ENCODE measurements at places on chromosomes 2 and 18.

DNA sequence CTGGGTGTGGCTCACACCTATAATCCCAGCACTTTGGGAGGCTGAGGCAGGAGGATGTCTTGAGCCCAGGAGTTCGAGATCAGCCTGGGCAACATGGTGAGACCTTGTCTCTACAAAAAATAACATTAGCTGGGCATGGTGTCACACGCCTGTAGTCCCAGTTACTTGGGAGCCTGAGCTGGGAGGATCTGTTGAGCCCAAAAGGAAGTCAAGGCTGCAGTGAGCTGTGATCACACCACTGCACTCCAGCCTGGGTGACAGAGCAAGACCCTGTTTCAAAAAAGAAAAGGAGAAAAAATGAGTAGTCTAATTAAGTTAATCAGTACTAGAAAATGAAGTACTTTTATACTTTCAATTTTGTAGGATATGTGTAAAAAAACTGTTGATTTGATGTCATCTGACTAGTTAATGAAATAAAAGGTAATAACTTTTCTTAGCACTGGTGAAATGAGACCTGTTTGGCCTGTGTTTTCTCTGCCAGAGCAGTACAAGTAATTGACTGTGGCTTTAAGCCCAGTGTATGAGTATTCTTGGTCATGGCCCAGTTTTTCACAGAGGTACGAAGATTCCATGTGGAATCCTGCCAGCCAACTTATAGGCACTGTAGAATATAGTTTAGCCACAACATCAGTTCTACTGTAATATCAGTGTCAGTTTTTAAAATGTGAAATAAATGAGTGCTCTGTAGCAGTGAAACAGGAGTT, 35.8 kb downstream of the MFSD6 start:
- DNase-seq, result no peak

DNA sequence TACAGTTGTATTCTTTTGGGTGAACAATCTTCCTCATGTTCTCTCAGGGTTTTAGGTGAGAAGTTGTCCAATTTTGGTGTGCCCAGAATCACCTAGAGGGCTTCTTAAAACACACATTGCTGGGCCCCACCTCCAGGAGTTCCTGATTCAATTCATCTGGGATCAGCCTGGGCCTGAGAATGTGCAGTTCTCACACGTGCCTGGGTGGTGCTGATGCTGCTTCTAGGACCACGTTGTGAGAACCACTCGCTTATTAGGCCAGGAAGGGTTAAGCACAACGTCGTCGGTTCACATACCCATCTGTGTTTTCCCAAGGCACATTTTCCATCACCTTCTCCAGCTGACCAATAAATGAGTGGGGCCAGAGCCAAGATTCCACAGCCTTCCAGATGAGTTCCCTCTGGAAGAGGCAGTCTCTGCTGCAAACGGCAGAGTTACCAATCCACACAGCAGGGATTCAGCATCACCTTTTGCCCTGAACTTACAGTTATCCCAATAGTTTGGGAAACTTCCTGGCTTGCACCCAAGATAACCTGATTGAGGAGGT, 277.7 kb upstream of the HNRNPA3 start:
- DNase-seq, result no peak

DNA sequence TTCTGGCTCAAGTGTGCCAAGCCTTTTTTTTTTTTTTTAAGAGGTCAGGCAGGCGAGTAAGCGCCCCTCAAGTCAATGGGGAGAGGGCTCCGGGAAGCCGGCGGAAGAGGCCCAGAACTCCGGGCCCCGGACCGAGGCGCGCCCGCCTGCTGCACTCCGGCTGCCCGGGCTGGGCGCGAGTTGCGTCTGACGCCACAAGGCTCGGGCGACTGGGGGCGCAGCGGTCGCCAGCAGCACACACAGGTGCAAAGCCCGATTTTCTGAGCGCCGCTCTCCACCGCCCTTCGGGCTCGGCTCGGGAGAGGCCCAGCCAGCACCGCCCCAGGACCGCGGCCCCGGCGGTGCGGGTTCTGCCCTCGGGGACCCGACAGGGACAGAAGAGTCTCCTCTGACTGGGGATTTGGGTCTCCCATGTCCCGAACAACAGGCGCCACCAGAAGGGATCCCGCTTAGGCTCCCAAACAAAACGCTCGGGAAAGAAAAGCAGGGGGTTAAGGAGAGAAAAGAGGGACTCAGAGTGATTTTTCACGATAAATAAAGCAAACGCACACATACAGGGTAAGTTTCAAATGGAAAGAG, 787 bp downstream of the ERBB4 start:
- peak; percentile 30 for DNase-seq

GRCh38 chr2:30255466-30256408, 24.4 kb downstream of the LBH start:
- DNase-seq, result no peak

GRCh38 chr2:236861196-236861875, 224.4 kb upstream of the COPS8 start:
- no peak for DNase-seq

DNA sequence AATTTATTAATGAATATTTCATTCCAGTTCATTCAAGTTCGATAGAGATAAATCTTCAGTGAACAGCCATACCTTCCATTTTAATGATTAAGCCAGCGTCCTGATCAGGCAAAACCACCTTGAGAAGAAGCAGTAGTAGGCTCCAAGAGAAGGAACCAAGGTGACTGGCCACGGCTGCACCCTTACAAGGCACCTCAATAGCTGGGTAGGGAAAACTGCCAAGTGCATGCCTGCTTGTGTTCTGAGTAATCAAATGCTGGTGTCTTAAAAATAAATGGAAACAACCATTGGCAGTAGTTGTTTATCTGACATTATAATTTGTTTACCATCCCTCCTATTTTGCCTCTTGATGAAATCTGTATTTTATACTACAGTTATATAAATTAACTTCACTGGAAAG, 10.0 kb upstream of the FEZ2 start:
- no peak for DNase-seq

- peak; percentile 87 for DNase-seq
These were observed 85.3 kb downstream of the CDC42EP3 start for GRCh38 chr2:37585982-37586621.

- peak; percentile 38 for DNase-seq
These were observed 53.3 kb upstream of the NFU1 start for GRCh38 chr2:69490486-69490885.

DNA sequence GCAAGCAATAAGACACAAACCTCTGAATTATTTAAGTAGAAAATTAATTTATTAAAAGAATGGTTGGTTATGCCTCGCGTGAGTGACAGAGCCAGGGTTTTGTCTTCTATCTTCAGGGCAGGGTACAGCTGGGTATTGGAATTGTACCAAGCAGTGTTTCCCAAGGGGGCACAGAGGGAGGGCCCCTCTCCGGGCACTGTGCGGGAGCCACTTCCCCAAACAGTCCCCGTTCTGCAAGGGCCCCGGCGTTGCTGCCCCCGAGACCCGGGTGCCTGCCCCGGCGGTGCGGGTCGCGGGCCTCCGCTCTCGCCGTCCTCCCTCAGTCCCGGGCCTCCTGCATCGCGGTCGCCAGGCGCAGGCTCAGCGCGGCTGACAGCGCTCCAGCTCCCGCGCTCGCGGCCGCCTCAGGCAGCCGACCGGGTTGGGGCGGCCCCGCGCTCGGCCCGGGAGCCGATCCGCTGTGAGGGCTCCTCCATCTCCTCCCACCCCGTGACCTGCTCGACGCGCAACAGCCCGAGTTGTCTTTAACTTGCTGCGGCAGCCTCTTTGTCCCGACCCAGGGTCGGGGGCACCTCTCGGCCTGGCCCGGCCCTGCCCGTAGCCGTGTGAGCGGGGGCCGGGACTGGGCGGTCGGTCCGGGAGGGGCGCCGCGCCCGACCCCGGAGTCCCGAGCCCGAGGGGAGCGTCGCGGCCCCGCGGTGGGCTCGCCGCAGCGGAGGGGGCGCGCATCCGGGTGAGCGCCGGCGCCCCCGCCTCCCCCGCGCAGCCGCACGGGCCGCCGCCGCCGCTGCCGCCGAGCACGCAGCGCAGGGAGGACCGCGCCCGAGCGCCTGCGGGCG, 620 bp upstream of the GALNT1 start:
- peak; percentile 74 for DNase-seq

DNA sequence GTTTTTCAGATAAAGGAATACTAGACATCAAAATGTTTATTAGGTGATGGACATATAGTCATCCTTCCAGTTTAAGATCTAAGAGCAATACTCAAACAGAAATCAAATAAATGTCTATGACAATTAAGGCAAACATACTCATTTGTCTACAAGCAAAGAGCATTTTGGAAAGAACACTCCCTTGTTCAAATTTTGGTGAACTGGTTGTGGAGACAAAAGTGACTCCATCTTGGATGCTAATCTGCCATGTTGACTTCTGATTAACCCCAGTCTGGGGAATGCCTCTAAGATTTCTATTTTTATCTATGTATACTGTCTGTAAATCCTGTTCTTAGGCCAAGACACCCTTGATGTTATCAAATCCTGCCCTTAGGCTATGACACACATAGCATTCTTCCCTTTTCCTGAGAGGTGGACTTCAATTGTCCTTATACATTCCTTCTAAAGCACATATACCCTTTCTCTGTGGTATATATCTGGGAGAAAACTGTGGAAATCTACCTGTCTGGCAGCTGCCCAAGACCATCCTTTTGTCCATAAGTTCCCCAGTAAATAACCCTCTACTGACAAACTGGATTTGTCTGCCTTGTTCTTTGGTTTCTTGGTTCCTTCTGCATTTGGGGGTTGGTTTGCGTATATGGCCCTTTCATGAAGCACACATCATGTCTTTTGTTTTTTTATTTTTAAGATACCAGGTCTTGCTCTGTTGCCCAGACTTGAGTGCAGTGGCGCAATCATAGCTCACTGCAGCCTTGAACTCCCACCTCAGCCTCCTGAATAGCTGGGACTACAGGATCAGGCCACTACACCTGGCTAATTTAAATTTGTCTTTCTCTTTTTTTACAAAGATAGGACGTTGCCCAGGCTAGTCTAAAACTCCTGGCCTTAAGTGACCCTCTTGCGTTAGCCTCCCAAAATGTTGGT, 12.5 kb upstream of the PLEKHM3 start:
- no peak for DNase-seq
